ENCODE measurements at places on chromosomes 2 and 18.

- DNase-seq, result no peak
Measured at GRCh38 chr2:20333738-20334137, 16.9 kb downstream of the PUM2 start.

- no peak for DNase-seq
Measured at GRCh38 chr18:4017480-4017879, 437.6 kb downstream of the DLGAP1 start.

DNA sequence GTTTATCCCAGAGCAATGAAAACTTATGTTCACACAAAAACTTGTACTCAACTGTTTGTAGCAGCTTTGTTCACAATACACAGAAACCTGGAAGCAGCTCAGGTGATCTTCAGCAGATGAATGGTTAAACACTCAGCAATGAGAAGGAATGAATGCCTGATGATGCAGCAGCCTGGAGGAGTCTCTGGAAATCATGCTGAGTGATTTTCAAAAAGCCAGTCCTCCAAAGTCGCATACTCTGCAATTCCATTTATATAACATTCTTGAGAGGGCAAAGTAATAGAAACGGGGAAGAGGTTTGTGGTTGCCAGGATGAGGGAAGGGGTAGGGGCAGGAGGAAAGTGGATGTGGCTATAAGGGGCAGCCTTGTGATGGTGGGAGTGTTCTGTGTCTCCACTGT is 108.1 kb downstream of the CTIF start:
- DNase-seq, result no peak

DNA sequence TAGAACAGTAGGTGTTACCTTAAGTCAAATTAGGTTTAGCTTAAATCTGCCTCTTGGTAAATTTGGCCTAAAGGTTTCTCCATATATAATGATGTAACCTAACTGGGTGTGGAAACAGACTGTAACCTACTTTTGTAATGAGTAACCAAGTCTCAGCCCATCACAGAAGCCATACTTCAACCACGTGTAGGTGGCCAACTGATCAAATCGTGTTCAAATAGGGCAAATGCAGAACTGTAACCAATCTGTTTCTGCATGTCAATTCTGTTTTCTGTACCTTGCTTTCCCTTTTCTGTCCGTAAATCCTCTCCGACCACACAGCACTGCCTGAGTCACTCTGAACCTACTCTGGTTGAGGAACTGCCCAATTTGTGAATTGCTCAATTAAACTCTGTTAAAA is 34.0 kb upstream of the PLA2R1 start:
- no peak for DNase-seq

DNA sequence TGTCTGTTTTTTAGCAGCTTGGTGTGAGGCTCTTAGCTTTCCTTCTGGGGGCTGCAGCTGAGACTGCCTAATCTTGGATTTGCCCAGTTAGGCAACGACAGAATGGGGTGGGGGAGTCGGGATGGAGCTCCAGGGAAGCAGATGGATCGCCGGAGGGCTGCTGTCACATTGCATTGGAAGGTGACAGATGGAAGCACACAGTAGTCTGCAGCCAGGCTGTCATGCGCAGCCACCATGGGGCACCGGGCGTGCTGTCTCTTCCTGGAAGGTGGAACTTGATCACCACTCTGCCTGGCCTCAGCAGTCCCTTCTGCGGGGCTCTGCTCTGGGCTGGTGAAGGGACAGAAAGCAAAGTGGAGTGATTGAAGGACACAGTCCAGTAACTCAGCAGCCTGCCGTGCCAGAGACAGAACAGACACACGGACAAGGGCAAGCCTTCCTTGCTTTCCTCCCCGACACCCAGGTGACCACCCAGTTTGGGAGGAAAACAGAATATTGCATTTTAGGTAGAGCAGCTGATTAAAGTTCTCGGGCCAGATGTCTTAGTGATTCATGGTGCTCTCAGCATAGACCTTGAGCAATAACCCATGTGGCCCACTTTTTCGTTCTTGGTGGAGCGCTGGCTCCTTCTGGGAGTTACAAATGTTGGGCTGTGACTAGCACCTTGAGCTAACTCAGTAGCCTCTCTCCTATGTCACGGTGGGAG is 40.9 kb downstream of the RNF144A start:
- no peak for DNase-seq

Measured in stimulated activated CD8-positive, alpha-beta memory T cell treated with anti-CD3 and anti-CD28 coated beads, Interleukin-4, amount 100 ng/mL, for 1 hour (primary cell).